ENCODE measurements at places on chromosomes 4 and X. TPM values are rescaled to one million over a fixed set of nuclear protein-coding genes. Genes with fewer than 3 reads are reported as not detected.

GRCh38 chr4:149164282-149164681, 651.4 kb downstream of the IQCM start:
- DNase-seq = no peak

DNA sequence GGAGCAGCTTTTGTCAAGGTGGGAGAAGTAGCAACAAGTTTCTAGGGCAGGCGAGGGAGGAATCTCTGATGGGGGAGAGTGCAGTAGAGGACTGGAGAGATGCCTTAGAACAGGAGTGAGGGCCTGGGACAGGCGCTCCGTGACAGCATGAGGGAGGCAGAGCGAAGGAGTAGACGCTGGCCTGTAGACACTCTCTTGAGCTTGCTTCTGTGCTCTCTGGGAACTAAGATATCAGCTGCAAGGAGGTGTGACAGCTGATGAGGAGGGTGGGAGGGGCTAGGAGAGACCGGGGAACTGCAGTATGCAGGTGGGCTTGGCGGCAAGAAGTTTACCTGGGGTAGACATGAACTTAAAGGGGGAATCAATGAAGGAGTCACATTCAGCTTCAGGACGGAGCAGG, 35.7 kb downstream of the MECP2 start:
- DNase-seq = no peak

- DNase-seq = no peak
Measured at GRCh38 chr4:147773261-147774184, 41.6 kb downstream of the ARHGAP10 start.

The ITGB1BP2 gene
- total RNA-seq = 1.4 TPM

The CNGA1 gene
- not detected for total RNA-seq

The EVC2 gene
- 12.1 TPM for total RNA-seq

Measured in pulmonary artery endothelial cell (primary cell).